ENCODE measurements at places on chromosomes 7 and 10.

DNA sequence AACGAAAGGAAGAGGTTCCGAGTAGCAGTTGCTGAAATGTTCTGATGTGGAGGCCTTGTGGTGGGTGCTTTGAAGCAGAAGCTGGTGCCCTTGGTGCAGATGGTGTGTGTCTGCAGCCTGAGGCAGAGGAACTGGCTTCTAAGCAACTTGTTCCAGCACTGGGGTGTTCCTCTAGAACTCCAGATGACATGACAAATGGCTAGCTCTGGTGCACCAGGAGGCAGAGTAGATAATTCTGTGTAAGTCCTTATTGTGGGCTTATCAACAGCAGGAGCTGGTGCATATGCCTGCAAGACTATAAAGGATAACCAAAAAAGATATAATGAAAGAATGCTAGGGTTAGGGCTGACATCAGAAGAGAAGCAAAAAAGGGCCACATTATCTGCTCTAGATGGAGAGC lies 76.5 kb downstream of the ARL5B start:
- no peak for DNase-seq

DNA sequence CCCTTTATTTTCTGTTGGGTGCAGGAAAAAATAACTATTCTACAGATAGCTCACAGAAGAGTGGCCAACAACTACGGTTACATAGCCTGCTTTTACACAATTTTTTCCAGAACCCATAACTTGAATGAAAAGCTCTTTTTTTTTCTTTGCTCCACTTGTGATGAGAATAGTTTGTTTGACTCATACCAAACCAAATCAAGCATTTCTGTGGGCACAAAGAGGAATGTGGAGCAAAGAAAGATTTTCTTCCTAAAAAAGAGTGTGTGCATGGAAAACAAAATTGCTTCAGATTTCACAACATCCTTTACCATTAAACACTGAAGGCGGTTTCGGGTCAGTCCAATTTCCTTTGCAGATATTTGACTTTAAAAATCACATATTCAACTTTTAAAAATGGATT lies 54.8 kb upstream of the RAB11FIP2 start:
- DNase-seq, result no peak

- no peak for DNase-seq
These were observed 86.6 kb upstream of the AGBL3 start for GRCh38 chr7:134899729-134900128.

- DNase-seq, result no peak
These were observed 23.1 kb downstream of the TRPV5 start for GRCh38 chr7:142910481-142910880.

- no peak for DNase-seq
These were observed 5.1 kb upstream of the SPOCK2 start for GRCh38 chr10:72093450-72093849.

- DNase-seq, result no peak
These were observed 63.4 kb downstream of the KIAA1549 start for GRCh38 chr7:138917771-138918170.
